Activated CD4-positive, alpha-beta T cell treated with anti-CD3 and anti-CD28 coated beads, Interleukin-2, amount 50 U/mL, for 4 hours (primary cell): ENCODE measurements at places on chromosomes 7 and 10.

GRCh38 chr7:117281562-117281961, 41.3 kb downstream of the WNT2 start:
- no peak for DNase-seq

GRCh38 chr10:89118091-89118490, 89.0 kb downstream of the CH25H start:
- DNase-seq: no peak

GRCh38 chr7:111752022-111752582, 189.8 kb upstream of the IMMP2L start:
- DNase-seq: peak; percentile 36

DNA sequence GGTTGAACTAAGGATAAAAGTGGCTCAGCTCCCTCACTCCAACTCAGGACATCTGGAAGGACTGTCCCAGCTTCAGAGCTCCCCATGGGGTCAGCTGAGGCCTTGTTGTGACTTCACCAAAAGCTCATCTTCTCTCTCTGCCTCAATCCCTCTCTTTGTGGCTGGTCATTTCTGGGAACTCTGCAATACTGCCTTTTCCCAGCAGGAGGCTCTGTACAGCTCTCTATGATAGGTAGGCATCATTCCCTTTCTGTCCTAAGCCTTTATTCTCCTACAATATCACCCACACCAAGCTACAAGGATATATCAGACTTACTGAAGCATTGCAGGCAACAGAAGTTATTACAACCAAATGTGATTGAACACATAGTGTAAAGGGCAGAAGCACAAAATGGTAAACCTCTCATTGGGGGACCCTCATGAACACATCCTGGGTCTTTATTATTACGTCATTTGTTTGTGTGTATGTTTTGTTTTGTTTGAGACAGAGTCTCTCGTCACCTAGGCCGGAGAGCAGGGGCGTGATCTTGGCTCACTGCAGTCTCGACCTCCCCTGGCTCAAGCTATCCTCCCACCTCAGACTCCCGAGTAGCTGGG, 36.7 kb upstream of the PRPS1L1 start:
- DNase-seq: no peak

DNA sequence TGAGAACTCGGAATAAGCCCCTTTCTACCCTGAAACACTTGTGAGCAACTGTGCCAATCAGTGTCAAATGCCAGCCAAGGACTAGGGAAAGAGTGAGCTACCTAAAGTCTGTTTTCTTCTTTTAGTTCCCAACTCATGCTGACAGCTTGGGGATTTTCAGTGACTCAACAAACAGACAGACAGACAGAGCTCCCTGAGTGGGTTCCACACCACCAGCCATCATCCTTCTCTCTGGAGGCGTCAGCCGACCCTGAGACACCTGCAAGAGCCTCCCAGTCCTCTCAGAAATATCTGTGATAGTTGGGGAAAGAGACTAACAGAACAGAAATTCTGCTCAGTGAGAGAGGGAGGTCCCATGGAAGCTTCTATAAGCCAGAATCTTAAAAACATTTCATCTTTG, 49.5 kb downstream of the GATA3 start:
- DNase-seq: no peak
